GM12864 (cell line): ENCODE measurements at places on chromosomes 6 and 20.

DNA sequence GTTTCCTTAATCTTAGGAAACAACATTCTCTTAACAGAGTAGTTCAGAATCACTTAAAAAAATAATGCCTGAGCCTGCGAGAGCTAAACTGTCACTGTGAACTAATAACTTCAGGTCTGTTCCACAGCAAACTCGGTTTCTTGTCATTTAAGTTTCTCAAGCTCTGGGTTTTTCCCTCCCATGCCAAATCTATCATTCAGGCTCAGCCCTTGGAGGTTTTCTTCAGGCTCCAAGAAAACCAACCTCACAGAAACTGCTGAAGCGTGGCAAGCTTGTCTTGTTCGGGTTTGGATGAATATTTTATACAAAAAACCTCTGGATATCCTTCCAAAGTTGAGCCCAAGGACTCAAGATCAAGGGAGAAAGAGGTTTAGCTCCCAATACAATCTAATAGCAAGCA is 99.7 kb upstream of the SNX9 start:
- no peak for DNase-seq

GRCh38 chr6:111483736-111484632 is 966 bp upstream of the REV3L start:
- DNase-seq, result peak; percentile 69

DNA sequence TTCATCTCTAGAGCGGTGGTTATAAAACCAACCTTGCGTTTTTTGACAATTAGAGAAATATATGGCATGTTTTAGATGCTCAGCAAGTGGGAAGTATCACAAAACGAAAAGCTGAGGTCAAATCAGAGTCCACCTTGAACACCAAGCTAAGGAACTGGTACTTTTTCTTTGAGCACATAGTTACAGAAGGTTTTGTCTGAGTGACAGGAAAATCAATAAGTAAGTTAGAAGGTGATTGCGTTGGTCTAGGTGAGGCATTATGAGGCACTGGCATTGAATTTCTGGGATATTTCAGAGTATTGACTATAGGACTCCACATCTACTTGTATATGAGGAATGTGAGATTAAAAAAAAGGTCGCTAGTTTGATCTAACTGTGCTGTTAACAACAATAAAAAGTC is 597 bp upstream of the HINT3 start:
- DNase-seq, result no peak

- DNase-seq, result no peak
These were observed 39.7 kb downstream of the SLC2A10 start for GRCh38 chr20:46749147-46749546.

- no peak for DNase-seq
These were observed 178.2 kb upstream of the IMPG1 start for GRCh38 chr6:76250666-76251065.

DNA sequence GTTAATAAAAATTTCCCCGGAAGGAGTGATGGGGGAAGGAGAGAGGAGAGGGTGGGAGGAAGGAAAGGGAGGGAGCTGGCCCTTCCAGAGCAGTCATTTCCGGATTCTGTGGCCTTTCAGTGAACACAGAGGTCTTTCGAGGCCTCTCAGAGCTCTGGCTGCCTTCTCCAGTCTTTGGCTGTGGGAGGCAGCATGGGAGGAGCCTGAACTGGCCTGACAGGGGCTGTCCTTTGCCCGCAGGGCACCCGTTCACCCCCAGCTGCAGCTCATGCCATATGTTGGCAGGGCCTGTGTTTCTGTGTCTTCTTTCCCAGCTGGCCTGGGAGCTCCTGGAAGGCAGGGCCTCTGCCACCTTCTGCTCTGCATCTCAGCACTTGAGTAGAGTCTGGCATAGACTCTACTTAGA is 95.5 kb downstream of the PPP1R14C start:
- DNase-seq, result no peak

GRCh38 chr6:158061361-158061708 is 79.7 kb downstream of the SYNJ2 start:
- DNase-seq, result no peak

- no peak for DNase-seq
These were observed 250.9 kb upstream of the CITED2 start for GRCh38 chr6:139625081-139625939.

GRCh38 chr20:49133571-49133970 is 54.6 kb downstream of the STAU1 start:
- no peak for DNase-seq

GRCh38 chr6:42727087-42727611 is 4.8 kb upstream of the PRPH2 start:
- DNase-seq, result no peak

DNA sequence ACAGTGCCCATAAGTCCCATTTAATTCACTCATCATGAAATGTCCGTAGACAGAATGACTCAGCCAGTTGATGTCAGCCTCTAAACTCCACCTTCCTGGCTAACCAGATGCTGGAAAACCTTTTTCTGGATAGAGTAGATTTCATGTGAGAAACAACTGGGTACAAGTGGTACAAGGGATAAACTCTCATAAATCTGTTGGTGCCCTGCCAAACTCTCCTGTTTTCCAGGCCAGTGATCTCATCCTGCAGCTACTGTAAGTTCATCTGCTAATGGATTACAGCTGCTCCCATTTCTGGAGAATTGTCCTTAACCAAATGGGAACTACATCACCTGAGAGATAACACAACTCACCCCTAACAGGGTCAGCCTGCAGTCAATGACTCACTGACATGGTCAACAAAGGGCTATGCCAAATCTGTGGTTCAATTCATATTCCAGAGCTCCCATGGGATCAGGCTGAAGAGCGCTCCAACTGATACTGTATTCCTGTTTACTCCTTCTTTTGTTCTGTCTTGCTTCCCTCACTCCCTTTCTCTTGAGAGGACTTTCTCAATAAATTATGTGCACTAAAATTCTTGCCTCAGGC is 210.1 kb upstream of the HDDC2 start:
- DNase-seq, result no peak

- DNase-seq, result no peak
These were observed at the start of gene TREML2 for GRCh38 chr6:41200901-41201763. TREML2 (minus strand) TSS chr6:41201149; CDS start chr6:41201008, 141 bp downstream.

GRCh38 chr20:61886721-61887595 is 178.7 kb downstream of the TAF4 start:
- DNase-seq, result no peak

GRCh38 chr20:2763186-2763585 is 37.2 kb downstream of the CPXM1 start:
- no peak for DNase-seq

GRCh38 chr6:142902636-142903053 is 42.3 kb downstream of the HIVEP2 start:
- no peak for DNase-seq

DNA sequence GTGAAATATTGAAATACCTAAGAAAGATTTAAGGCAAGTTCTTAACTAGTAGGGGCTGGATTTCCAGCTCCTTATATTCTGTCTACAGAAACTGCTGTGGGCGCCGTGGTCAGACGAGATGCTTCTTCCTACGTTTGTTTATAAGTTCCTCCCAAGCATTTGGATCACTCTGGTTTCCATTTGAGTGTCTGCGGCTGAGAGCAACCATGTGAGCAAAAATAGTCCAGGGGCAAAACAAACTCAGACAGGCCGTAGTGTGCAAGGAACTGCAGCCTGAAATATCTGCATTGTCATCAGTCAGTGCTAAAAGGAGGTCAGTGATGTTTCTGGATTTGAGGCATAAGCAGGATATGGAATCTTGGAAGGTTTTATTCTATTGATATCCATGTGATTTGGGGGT is 485.9 kb upstream of the JAG1 start:
- DNase-seq, result no peak

DNA sequence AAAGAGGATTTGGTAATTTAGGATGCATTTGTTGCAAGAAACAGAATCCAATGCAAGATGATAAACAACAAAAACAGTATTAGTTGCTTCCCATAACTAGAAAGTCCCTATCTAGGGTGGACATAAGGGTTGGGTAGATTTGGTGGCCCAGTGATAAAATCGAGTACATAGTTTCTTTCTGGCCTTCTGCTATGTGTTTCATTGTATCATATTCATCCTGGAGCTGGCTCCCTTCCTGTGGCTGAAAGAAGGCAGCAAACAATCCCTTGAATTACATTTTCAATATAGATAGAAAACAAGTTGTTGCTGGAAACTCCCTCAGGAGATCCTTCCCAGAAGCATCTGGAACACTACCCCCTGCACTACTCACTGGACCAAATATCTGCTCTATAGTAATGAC is 135.1 kb downstream of the ID4 start:
- no peak for DNase-seq

GRCh38 chr6:139748353-139749146 is 374.1 kb upstream of the CITED2 start:
- DNase-seq, result no peak

- no peak for DNase-seq
These were observed 988 bp downstream of the TIAM2 start for GRCh38 chr6:154996016-154996590.

- DNase-seq, result no peak
These were observed 164.5 kb downstream of the MTHFD1L start for GRCh38 chr6:151029970-151030369.

DNA sequence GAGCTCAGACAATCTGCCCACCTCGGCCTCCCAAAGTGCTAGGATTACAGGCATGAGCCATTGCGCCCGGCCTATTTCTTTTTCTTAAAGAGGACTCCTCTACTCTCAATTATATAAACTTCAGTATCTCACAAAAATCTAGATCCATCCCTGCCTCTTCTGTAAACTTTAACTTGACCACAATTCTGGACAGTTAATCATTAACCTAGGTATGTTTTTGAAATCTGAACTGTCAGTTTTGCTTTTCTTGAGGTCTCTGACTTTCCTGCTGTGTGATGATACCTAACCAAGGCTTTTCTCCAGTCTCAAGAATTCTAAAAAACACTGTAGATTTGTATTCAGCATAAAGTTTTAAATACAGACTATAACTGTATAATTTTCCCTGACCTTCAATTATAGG is 388.2 kb upstream of the SYNCRIP start:
- no peak for DNase-seq
